Neural progenitor cell (in vitro differentiated cells): ENCODE measurements at places on chromosomes 6 and 20.

- H3K36me3 ChIP-seq, result no peaks in the 10 kb centered on the region
- no peak for DNase-seq
- H3K27me3 ChIP-seq, result no peaks in the 10 kb centered on the region
- H3K4me3 ChIP-seq, result no peak overlapping the region
Observed at GRCh38 chr20:33822423-33822822, 11.3 kb downstream of the CHMP4B start.

DNA sequence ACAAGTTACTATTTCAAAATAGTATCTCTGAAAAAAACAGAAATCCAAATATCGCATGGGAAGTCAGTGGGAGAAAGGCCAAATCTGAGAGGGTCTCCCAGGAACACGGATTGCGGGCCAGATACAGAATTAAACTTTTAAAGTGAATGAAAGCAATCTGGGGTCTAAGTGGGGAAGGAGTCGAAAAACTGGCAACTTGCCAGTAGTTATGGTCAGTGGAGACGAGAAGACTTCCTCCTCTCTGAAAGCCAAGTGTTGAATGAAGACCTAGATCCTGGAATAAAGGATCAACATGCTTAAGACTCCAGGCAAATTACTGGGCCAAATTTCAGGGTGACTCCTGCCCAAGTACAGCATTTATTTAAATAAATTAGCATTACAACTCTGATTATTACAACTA is 123.6 kb downstream of the BFSP1 start:
- H3K27me3 ChIP-seq, result no peaks in the 10 kb centered on the region
- no peak for DNase-seq
- H3K36me3 ChIP-seq, result no peaks in the 10 kb centered on the region
- no peaks in the 10 kb centered on the region for H3K4me1 ChIP-seq

DNA sequence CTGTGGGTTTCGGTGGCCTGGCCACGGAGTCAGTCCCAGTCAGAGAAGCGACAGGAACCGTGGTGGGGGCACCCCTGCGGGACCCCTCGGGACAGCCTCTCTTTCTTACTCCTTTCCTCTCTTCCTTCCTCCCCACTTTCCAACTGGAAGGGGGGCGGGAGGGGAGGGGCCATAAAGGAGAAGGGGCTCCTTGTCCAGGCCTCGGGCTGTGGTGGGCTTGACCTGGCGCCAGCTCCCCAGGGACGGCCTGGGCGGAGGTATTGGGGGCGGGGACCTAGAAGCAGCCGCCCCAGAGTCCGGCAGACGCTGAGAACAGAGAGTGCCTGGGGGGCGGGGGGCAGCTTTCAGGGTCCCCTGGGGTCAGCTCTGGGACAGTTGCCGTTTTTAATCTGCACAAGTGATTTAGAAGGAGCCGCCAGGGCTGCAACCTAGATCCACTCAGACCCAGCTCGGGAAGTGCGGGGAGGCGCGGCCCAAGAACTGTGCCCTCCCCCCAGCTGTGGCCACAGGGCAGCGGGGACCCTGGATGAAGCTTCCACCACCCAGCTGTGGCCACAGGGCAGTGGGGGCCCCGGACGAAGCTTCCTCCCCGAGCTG is 6.4 kb upstream of the ABHD16B start:
- no peaks in the 10 kb centered on the region for H3K36me3 ChIP-seq
- H3K4me1 ChIP-seq, result peaks cover 40% of the 10 kb centered on the region
- H3K27ac ChIP-seq, result no peak overlapping the region
- H3K27me3 ChIP-seq, result no peaks in the 10 kb centered on the region

DNA sequence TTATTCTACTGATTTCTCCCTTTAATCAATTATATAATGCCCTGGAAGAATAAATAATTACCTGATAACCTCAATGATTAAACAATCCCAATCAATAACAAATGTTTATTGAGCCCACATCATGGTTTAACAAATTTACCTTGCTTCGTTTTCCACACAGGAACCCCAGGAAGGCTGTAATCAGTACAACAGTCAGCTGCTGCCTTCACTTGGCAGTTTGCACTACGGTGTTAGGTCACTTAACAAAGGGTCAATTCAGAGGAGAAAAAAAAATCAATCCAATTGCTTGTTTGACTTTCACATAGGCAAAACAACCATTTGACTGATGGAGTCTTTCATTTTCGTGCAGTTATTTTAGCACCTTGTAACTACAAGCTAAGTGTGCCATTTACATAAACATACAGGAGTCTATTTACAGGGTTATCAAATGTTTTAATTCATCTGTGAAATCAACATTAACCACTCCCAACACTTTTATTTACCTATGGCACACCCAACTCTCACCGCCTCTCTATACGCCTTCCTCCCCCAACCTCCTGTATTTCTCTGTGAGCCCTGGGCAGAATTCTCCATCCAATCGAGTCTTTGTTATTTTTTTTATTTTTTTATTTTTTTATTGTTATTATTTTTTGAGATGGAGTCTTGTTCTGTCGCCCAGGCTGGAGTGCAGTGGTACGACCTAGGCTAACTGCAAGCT is 140.4 kb upstream of the TAB2 start:
- no peak overlapping the region for H3K27ac ChIP-seq
- H3K4me1 ChIP-seq, result no peaks in the 10 kb centered on the region
- H3K36me3 ChIP-seq, result no peaks in the 10 kb centered on the region

GRCh38 chr6:135488023-135488422 is 9.5 kb downstream of the AHI1 start:
- H3K4me1 ChIP-seq, result no peaks in the 10 kb centered on the region
- H3K27ac ChIP-seq, result no peak overlapping the region
- H3K27me3 ChIP-seq, result no peaks in the 10 kb centered on the region
- peaks cover 8% of the 10 kb centered on the region for H3K36me3 ChIP-seq
- DNase-seq, result no peak

DNA sequence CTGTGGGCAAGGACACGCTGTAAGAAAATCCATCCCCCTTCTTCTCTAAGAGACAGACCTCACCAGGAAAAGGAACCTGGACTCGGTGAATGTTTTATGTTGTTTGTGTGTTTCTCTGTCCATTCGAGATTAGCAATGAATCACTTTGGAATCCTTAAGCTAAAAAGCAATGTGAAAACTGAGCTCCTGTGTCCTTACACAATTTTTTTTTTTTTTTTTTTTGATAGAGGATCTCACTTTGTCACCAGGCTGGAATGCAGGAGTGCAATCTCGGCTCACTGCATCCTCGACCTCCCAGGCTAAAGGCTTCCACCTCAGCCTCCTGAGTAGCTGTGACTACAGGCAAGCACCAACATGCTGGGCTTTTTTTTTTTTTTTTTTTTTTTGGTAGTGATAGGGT is 32.1 kb downstream of the BFSP1 start:
- no peaks in the 10 kb centered on the region for H3K27me3 ChIP-seq
- H3K27ac ChIP-seq, result no peak overlapping the region
- no peak overlapping the region for H3K4me3 ChIP-seq
- no peaks in the 10 kb centered on the region for H3K4me1 ChIP-seq

DNA sequence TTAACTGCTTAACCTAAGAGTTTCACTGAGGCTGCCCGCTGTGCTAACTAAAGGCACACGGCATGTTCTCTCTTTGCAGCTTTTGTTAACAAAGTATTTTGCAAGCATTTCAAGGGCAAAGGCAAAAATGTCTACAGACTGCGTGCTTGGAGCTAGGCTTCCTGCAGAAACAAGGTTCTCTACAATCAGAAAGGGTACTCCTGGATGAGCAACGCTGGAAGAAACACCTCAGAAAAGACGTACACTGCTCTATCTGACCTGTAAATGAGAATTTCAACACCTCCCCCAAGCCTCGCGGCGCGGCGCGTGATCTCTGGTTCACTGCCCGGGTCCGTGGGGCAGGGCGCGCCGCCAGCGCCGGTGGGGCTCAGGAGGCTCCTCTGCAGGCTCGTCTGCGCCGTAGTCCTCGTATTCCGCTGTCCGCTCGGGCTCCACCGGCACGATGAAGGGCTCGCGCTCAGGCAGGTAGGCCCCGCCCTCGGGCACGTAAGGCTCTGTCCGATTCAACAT is 120.9 kb downstream of the COL12A1 start:
- peaks cover 8% of the 10 kb centered on the region for H3K4me1 ChIP-seq
- H3K4me3 ChIP-seq, result peak overlapping the region; percentile 43
- H3K27ac ChIP-seq, result no peak overlapping the region
- peaks cover 28% of the 10 kb centered on the region for H3K27me3 ChIP-seq
- peak; percentile 50 for DNase-seq
- H3K36me3 ChIP-seq, result no peaks in the 10 kb centered on the region
